ENCODE measurements at places on chromosomes 11 and 22. TPM values are rescaled to one million over a fixed set of nuclear protein-coding genes. Genes with fewer than 3 reads are reported as not detected.

Gene CSRP3
- total RNA-seq: not detected

Gene PARVG
- not detected for total RNA-seq

Gene PACS1
- 83.0 TPM for total RNA-seq

Gene FBLN1
- 38.0 TPM for total RNA-seq

Gene MRGPRX4
- total RNA-seq: not detected

Gene CALCA
- not detected for total RNA-seq

Gene MYEOV
- total RNA-seq: 124 TPM

Gene GDPD4
- total RNA-seq: not detected

Gene SHISAL1
- total RNA-seq: 3.4 TPM

Gene ESAM
- total RNA-seq: 13.1 TPM

Gene PRDM11
- 7.7 TPM for total RNA-seq

Gene FAM227A
- total RNA-seq: 0.75 TPM

Gene SLN
- total RNA-seq: 1.7 TPM

Gene ANGPTL5
- 0.10 TPM for total RNA-seq

Gene NXPE2
- not detected for total RNA-seq

Gene C11orf52
- total RNA-seq: 0.18 TPM

Gene FREY1
- not detected for total RNA-seq

Gene RRAS2
- total RNA-seq: 58.2 TPM

Gene APOA5
- not detected for total RNA-seq

Gene IGLL1
- total RNA-seq: not detected

Gene PYGM
- total RNA-seq: 0.13 TPM

Gene TEX12
- not detected for total RNA-seq

Gene MIOX
- total RNA-seq: 0.11 TPM

Gene ADM2
- 0.51 TPM for total RNA-seq

Gene FJX1
- total RNA-seq: 36.0 TPM

Gene DLG2
- 0.16 TPM for total RNA-seq

Gene SYTL2
- 12.7 TPM for total RNA-seq

Gene OR5P2
- total RNA-seq: not detected

All from A549 treated with Mapracorat at 1 μM for 4 hours (cell line).